ENCODE measurements at places on chromosomes 4 and X. TPM values are rescaled to one million over a fixed set of nuclear protein-coding genes. Genes with fewer than 3 reads are reported as not detected.

ERAS gene
- total RNA-seq = not detected

- no peak for DNase-seq
Observed at GRCh38 chr4:41476310-41476885, 61.6 kb upstream of the LIMCH1 start.

DNA sequence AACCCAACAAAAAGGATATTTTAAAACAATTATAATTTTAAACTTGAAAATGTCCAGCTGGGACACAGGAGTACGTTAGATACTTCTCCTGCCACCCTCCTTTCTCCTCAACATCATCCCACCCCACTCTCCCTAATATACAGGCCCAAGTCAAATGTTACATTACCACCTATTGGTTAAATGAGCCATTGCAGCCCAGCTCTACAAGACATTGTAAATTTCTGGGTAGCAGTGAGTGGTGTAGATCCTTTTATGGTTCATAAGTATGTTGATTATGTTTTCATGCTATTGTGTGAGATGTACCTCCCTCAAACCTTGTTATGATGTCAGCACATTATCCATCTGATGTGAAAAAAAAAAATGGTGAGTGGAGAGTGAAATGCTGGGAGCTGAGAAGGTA, 187.1 kb upstream of the BCOR start:
- no peak for DNase-seq

- DNase-seq = no peak
Observed at GRCh38 chr4:81664079-81664478, 192.4 kb upstream of the RASGEF1B start.

GRCh38 chr4:22512306-22512705, 3.6 kb downstream of the ADGRA3 start:
- no peak for DNase-seq

Measured in right atrium auricular region (tissue), 2 donors.